Mononuclear cell (primary cell): ENCODE measurements at places on chromosomes 12 and 14. TPM values are rescaled to one million over a fixed set of nuclear protein-coding genes. Genes with fewer than 3 reads are reported as not detected.

The LIN7A gene
- 6.1 TPM for total RNA-seq

The BAZ2A gene
- 156 TPM for total RNA-seq

The ANO2 gene
- total RNA-seq: 0.31 TPM

The OR6S1 gene
- total RNA-seq: not detected

The IRAK3 gene
- total RNA-seq: 57.5 TPM

The ABCD4 gene
- 32.6 TPM for total RNA-seq

The SERPINA9 gene
- total RNA-seq: not detected

The TPPP2 gene
- not detected for total RNA-seq

The CISTR gene
- not detected for total RNA-seq

The SLCO1B1 gene
- total RNA-seq: not detected

The NGB gene
- total RNA-seq: not detected

The POTEM gene
- total RNA-seq: not detected

The PLBD1 gene
- 201 TPM for total RNA-seq
